ENCODE measurements at places on chromosomes 13 and 19. TPM values are rescaled to one million over a fixed set of nuclear protein-coding genes. Genes with fewer than 3 reads are reported as not detected.

Gene CRTC1
- total RNA-seq: 13.9 TPM

Gene SOX1
- not detected for total RNA-seq

Gene RNF225
- total RNA-seq: not detected

Gene CYP2B6
- not detected for total RNA-seq

Gene ZNF99
- 0.10 TPM for total RNA-seq

Gene ZNF430
- total RNA-seq: 8.1 TPM

Gene MZT1
- 5.5 TPM for total RNA-seq

Gene CPT1C
- 7.2 TPM for total RNA-seq

Gene KIR3DL2
- total RNA-seq: not detected

Gene SPRED3
- 2.2 TPM for total RNA-seq

Gene GRK1
- not detected for total RNA-seq

Gene PRR22
- total RNA-seq: 1.5 TPM

Gene ERICH4
- total RNA-seq: not detected

Gene ZNF444
- total RNA-seq: 17.3 TPM

Gene GNG8
- not detected for total RNA-seq

Gene GJB6
- not detected for total RNA-seq
